ENCODE measurements at places on chromosomes 7 and 10.

GRCh38 chr7:93133005-93133404, 15.2 kb downstream of the SAMD9L start:
- DNase-seq, result no peak

DNA sequence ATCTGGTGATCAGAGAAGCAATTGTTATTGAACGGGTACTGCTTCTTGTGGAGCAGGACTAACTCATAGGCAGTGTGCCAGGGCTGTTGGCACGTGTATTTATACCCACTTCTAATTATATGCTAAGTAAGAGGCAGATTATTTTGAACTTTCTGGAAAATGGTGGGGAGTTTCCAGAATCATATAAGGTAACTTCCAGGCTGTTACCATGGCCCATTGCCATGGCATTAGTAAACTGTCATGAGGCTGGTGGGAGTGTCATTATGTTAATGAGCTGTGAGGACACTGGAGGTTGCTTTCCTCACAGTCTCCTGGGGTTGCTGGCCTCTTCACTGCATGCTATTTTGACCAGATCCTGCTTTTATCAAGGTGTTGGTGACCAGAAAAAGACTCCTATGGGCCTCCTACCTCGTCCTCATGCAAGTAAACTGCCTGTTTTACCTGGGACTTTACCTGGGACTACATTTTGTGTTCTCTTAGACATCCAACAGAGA, 122.6 kb downstream of the KCND2 start:
- no peak for DNase-seq

GRCh38 chr10:70051848-70052247, 798 bp upstream of the MACROH2A2 start:
- no peak for DNase-seq

DNA sequence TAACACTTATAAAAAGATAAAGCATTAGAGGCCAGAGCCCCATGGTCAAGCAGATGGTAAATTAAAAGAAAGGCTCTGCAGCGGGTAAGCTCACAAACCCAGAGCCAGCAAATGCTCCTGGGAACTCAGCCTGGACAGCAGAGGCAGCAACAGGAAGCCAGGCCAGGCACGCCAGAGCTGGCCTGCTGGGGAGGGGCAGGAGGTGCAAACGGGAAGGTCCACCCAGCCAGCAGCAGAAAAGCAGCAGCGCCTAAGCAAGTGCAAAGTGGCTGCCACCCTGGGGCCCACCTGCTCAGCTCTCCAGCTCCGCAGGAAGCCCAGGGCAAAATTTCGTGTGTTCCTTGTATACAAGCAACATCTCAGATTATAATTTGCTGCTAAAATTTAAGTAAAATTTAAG, 82.7 kb upstream of the GPR22 start:
- no peak for DNase-seq

- no peak for DNase-seq
These were observed 92.8 kb downstream of the TMEM130 start for GRCh38 chr7:98777051-98777450.
